DMS 273 treated with DMSO at 0.1 percent for 48 hours (cell line): ENCODE measurements at places on chromosomes 11 and 22.

DNA sequence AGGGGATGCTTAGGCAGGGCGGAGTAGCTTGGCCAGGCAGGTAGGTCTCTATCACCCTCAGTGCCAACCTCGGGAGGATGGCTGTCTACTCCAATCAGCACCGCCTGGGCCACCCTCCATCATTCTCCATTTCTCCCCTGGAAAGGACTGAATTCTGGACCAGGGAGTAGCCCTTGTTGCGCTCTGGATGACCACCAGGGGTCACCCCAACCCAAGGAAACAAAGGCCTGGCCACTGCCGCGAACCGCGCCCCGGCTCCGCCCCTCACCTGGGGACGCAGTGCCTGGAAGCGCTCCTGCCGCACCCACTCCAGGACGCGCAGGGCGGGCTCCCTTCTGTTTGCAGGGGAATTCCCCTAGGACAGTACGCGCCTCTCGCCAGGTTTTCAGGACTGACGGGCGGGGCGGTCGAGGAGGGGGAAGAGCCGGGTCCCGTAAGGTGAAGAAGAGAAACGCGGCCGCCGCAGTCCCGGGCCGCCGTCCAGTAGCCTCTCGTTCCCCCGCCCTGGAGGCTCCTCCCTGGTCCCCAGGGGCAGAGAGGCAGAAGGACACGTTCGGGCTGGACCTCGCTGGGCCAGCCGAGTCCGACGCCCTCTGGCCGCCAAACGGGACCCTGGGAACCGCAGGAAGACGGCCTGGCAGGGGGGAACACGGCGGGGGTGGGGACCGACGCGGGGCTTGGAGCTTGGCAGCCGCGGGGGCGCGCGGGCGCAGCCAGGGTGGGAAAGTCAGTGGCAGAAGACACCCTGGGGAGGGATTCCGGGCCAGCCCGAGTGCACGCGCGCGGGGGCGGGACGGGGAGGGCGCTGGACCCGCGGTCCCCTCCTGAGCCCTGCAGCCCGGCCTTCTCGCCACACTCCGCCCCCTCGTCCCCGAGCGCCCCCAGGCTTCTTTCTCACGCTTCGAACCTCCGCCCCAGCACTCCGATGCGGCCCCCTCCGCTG is 7.1 kb downstream of the SCN4B start:
- no peak for DNase-seq

GRCh38 chr11:118318581-118319336 is 14.2 kb downstream of the CD3E start:
- no peak for DNase-seq

GRCh38 chr11:134022748-134023147 is 46.1 kb upstream of the JAM3 start:
- no peak for DNase-seq

- no peak for DNase-seq
Measured at GRCh38 chr11:19970944-19971343, 189.3 kb downstream of the DBX1 start.

DNA sequence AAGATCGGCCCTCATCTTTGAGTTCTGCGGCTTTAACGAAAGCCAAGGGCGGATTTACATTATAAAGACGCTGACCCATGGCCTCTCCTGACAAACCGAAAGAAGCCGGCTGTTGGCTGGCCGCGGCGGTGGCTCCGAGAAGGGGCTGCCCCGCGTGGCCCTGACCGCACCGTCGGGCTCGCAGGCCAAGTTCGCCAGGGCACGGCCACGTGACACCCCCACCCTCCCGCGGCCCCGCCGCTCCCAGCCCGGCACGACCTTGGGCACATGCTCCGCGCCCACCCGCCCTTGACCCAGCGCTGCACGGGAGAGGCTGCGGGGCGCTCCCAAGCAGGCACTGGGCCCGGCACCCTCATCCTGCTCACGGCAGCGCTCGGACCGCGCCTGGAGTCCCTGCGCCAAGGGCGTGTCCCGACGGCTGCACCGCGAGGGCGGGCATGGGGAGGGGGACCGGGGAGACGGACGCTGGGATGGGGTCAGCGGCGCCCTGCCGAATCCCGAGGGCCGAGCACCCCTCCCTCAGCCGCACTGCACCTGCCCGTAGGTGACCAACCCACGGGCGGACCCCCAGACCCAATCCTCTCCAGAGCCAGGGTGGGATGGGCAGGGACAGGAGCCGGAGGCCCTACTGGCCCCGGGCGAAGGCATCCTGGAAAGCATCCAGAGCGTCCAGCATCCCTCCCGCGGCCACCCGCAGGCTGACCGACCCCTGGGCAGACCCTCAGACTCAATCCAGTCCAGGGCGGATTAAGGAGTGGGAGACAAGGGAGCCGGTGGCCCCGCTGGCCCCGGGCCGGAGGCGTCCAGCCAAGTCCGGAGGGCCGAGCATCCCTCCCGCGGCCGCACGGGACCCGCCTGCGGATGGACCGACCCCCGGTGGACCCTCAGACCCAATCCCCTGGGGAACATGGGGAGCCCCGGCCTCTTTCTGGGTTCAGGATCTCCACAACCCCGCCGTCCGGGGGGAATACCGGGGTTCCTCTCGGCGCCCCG is 759 bp downstream of the CPT1A start:
- DNase-seq = no peak

- DNase-seq = no peak
Measured at GRCh38 chr11:10457901-10458300, 2.8 kb downstream of the AMPD3 start.

GRCh38 chr11:126137136-126137535 is 74.3 kb downstream of the RPUSD4 start:
- no peak for DNase-seq

DNA sequence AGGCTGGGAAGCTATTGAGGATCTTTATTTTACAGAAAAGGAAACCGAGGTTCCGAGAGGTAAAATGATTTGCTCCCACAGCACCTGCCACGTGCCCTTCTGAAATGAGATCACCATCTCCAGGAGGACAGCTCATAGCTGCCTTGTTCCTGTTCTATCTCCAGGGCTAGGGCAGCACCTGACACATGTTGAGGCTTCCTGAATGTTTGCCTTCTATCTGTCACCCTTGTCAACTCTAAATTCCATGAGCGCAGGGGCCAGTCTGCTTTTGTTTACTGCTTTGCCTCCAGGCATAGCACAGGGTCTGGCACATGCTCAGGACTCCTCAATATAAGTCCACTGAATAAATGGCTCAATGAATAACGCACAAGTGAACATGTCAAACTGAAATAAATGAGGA is 24.1 kb downstream of the ASCC2 start:
- no peak for DNase-seq

- DNase-seq = peak; percentile 84
Measured at GRCh38 chr11:94493281-94494125, at the start of the genes ANKRD49 and MRE11. ANKRD49 (plus strand) TSS chr11:94493984; CDS start chr11:94496694, 2,710 bp downstream. MRE11 (minus strand) TSS chr11:94493844; CDS start chr11:94492801, 1,043 bp downstream.

DNA sequence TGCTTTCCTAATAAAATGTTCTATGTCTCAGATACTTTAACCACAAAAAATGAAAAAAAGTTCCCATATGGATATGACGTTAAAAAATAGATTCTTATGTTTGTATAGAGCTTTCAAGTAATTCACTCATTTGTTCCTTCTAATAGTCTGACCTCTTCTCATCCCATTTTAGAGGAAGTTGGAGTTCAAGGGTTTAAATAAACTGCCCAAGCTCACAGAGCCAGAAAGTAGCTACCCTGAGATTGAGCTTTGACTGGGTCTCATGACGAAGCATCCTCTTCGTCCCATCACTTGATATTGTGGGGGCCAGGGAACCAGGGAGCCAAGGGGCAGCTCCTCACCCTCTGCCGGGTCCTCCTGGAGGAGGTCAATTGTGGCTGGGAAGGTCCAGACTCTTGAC is 116.3 kb downstream of the CCDC81 start:
- no peak for DNase-seq

- DNase-seq = no peak
Measured at GRCh38 chr22:38193580-38193979, 8.2 kb upstream of the MAFF start.

GRCh38 chr22:24431309-24432034 is 4.1 kb downstream of the ADORA2A start:
- no peak for DNase-seq

DNA sequence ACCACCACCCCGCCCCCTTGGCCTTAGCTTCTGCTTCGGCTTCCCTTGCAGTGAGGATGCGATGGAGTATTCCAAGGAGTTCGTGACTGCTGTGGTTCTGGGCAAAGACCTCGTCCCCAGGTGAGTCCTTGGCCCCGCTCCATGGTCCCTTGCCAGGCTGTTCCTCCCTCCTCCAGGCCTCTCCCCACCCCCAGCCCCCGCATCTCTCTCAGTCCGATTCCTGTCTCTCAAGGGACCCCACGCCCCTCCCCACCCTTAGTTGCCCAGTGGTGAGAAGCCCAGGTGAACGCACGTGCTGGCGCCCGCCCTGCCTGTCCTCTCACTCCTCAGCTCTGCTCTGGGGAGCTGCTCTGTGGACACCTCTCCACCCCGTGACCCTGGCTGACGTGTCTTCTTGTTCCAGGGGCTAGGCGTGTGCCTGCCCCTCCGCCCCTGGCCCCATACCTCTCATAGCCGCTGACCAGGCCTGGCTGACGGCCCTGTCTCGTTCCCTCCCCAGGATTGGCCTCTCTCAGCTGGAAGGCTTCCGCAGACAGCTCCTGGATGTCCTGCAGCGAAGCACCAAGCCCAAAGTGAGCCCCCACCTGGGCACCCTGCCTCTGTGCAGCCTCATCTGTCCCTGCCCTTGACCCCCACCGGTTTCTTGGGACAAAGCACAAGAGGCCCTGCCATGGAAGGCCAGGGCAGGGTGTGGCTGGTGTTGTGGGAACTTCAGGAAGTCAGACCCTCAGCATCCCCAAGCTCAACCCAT is 14.6 kb upstream of the MYRF start:
- no peak for DNase-seq

DNA sequence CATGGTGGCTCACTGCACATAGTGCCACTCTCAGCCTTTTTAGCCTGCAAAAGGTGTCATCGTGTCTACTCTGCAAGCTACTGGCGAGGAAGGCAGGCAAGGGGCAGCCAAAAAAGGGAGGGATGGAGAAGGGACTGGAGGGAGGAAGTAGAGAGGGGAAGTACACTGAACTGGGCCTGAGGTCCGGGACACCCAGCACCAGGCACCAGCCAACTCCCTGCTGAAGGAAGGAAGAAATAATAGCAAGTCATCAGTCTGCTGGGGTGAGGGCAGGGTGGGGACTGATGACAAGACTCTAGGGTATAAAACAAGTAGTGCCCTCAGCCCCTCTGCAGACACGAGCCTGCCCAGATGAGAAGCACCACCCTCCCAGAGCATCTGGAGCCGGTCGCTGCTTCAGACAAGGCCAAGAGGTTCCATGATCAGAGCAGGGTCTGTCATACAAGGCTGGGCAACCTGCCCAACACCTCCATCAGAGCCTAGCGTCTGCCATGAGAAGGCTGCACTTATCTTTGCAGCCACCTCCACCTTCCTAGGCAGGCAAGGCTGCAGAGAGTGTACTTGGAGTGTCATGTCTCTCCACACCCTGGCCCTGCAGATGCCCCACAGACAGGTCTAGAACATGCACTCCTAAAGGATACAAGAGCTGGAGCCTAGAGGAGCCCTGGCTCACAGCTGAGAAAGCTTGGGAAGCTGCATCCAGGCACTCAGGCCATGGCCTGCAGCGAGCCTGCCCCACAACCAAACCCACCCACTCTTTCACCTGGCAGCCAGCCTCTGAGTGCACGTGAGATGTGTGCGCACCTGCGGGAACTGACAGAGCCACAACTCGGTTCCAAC is 9.0 kb upstream of the COMT start:
- no peak for DNase-seq

- DNase-seq = no peak
Measured at GRCh38 chr11:64090806-64091516, 55.2 kb downstream of the FLRT1 start.
